HT-29 (cell line): ENCODE measurements at places on chromosomes 2 and 18.
A peak's percentile ranks its signal among the peaks of the same experiment; 100 is the strongest.

- no peak for DNase-seq
These were observed 145.1 kb upstream of the PID1 start for GRCh38 chr2:229416116-229416694.

DNA sequence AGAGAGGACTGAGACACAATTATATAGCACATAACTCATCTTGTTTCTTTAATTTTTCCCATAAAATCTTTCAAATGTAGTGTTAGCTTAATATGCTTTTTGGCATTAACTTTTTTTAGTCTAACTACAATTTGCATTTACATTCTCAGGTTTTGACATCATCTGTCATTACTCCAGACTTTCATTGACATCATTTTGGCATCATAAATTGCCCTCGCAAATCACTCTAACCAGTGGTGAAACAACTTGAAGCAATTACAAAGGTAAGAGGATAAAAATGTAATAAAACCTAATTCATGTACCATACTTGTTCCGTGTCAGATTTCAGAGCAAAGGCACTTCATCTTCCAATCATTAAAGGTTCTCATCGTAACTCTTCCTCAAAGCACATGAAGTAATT is 41.4 kb downstream of the RFX8 start:
- no peak for DNase-seq

- DNase-seq: no peak
These were observed 46.0 kb downstream of the MRPS5 start for GRCh38 chr2:95075440-95076132.

- peak; percentile 72 for DNase-seq
These were observed 33.1 kb downstream of the ARL4C start for GRCh38 chr2:234463626-234464290.

GRCh38 chr2:55923982-55924321 is 370 bp upstream of the EFEMP1 start:
- no peak for DNase-seq

GRCh38 chr2:32993005-32993539 is 46.3 kb downstream of the LTBP1 start:
- no peak for DNase-seq

DNA sequence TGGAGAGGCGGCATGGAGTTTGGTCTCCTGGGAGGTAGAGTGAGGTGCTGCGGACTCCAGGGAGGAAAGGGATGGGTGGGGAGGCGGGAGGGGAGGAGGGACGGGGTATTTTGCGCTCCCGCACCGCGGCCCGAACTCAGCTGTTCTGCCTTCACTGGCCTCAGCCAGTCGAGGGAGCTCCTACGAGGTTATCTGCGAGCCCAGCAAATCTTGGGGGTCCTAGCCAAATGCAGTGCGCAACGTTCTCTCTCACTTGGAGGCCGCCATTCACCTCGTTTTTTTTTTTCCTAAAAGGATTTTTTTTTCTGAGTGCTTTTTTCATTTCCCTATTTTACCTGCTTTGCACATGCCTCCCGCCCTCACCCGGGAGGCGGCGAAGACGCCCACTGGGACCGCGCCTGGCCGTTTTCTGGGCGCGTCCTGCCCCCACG is 877 bp upstream of the BCL2L11 start:
- DNase-seq: no peak
